ENCODE measurements at places on chromosomes 3 and 15.

DNA sequence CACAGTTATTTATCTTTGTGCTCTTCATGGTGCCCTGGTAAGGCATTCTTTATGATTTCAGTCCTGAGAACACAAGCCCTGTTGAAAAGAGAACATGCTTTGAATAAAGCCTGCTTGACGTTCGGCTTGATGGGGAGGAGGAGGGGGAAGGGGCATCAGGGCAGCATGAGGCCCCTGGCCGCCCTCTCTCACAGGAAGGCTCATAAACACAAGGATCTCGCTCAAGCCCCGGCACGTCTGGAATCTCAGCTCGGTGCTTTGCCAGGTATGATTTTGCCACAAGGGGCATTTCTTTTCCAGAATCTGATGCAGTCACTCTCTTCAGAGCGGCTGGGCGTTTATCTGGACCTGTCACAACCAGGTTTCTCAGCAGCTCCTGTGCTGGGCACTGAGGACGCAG lies 129.4 kb downstream of the DNAJB8 start:
- DNase-seq, result no peak

DNA sequence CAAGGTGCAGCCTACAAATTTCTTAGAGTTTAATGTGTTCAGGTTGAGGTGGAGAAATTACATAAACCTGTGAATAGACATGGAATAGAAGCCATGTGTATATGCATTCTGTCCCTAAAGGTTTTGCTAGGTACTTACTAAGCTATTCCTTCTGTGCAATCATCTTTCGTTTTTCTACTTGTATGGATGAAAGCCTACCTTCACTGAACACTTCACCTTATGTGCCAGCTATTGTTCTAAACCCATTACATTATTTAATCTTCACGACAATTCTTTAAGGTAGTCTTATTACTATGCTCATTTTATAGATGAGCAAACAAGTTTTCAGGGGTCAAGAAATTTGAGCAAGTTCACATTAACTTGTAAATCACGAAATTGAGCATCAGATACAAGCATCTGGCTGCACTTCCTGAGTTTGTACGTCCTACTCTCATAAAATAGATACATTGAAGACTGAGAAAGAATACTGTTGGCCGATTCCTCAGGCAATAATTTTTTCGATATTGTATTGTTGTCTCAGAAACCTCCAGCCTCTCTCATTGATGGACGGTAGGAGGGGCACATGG lies 635 bp upstream of the RCN2 start:
- no peak for DNase-seq

DNA sequence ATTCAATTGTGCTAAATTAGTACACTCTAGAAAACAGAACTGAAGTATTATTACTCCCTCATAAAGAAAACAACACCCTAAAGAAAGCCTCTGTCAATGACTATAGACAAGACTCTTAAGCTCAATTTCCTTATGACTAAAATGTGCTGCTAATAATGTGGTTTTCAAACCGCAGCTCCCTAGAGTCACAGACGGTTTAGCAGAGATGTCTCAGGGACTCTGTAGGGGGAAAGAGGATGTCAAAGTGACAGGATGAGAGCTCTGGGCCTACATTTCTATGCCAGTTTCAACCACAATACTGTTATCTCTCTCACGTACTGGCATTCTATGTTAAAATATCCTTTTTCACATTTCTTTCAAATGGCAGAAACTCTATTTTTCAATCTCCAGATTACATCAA lies 37.6 kb upstream of the WDR49 start:
- DNase-seq, result no peak

GRCh38 chr3:117019082-117019713 lies 309.6 kb downstream of the TUSC7 start:
- no peak for DNase-seq

- no peak for DNase-seq
Measured at GRCh38 chr15:70853973-70854665, at the start of gene LARP6. Gene LARP6, minus strand, starts transcription at chr15:70854157. Its CDS starts 69 bp downstream, at chr15:70854088.

GRCh38 chr15:37891766-37892368 lies 42.6 kb upstream of the TMCO5A start:
- no peak for DNase-seq

- DNase-seq, result no peak
Measured at GRCh38 chr3:55191911-55192775, 264.3 kb upstream of the LRTM1 start.

- no peak for DNase-seq
Measured at GRCh38 chr3:142274908-142275307, 49.5 kb upstream of the GK5 start.

GRCh38 chr3:10546820-10547263 lies 41.5 kb upstream of the ATP2B2 start:
- DNase-seq, result no peak

DNA sequence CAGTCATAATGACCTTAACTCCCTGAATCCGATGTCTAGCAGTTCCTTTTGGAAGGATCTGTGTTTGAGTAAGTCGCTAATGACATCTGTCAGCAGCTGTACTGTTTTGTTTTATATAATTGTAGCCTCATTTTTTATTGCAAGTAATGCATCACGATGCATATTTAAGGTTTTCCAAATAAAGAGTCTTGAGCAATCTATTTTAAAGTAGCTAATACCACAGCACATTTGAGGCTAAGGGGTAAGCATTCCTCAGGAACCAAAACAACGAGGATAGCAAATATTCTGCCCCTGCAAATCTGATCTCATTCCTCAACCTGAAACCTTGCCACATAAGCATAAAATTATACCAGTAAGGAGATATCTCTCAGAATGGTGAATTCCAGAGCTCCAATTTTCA lies 98.7 kb downstream of the TBC1D5 start:
- no peak for DNase-seq

DNA sequence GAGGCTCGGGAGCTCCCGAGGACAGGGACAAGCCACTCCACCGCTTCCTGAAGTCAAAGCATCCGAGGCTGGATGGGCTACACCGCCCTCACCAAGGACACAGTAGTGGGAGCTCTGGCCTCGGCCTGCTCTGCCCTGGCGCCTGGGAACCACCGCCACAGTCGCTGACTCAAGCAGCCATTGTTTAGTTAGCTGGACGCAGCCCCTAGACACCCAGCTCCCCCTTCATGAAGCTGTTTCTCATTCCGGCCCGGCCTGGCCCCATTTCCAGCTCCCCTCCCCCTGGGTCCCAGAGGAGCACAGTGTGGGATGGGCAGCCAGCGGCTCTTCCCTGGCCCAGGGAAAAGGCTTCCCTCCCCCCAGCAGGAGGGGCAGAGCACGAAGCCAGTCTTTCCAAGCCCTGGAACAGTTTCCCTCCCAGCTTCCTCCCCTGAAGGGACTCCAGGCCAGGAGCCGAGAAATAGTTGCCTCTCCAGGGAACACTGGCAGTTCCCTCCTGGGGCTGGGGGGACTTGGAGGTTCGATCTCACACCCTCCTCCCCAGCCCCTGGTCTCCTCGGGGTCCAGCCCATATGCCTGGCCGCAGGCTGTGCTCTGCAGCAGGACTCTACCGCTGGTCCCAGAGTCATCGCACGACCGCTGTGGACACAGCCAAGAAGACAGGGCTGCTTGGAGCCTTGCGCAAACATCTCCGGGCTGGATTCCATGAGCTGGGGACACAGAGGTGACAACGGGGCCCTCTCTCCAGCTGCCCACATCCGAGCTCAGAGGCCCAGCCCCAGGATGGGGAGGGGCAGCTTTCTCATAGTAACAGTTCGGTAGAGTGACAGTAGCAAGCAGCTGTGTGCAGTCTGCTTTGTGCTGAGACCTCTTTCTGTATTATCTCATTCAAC lies 10.0 kb downstream of the PLXND1 start:
- no peak for DNase-seq

GRCh38 chr3:46417841-46418611 lies 11.0 kb downstream of the CCRL2 start:
- DNase-seq, result no peak

DNA sequence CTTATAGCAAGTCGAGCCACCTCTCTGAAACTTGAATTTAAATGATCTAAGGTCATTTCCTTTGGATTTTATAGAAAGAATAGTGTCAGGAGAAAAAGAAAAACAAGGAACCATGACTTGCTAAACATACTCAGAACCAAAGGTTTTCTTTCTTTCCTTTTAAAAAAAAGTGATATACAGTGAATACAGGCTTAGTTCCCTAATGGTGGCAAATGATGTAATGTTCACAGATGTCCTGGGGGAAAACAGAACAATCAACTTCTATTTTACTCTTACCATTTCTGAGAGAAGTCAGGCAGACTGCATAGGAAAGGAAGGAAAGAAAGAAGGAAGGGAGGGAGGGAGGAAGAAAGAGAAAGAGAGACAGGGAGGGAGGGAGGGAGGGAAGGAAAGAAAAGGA lies 56.5 kb downstream of the ST6GAL1 start:
- no peak for DNase-seq

GRCh38 chr3:110381992-110382391 lies 689.6 kb upstream of the NECTIN3 start:
- no peak for DNase-seq

DNA sequence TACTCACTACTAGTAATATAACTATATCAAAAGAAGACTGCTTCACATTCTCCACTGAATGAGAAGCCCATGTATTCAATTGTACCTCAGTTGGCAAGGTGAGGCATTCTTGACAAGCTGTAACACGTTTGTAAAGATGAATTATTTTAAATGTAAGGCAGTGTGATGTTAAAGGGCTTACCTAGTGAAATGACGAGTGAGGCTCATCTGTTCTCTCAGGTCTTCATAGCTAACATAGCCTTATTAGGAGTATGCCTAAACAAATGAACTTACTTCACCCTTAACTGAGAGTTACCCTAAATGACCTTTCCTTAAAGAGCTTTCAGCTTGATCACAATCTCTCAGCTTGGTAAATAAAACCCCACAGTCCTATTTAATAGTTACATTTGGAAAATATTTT lies 127.3 kb downstream of the FEZF2 start:
- no peak for DNase-seq

DNA sequence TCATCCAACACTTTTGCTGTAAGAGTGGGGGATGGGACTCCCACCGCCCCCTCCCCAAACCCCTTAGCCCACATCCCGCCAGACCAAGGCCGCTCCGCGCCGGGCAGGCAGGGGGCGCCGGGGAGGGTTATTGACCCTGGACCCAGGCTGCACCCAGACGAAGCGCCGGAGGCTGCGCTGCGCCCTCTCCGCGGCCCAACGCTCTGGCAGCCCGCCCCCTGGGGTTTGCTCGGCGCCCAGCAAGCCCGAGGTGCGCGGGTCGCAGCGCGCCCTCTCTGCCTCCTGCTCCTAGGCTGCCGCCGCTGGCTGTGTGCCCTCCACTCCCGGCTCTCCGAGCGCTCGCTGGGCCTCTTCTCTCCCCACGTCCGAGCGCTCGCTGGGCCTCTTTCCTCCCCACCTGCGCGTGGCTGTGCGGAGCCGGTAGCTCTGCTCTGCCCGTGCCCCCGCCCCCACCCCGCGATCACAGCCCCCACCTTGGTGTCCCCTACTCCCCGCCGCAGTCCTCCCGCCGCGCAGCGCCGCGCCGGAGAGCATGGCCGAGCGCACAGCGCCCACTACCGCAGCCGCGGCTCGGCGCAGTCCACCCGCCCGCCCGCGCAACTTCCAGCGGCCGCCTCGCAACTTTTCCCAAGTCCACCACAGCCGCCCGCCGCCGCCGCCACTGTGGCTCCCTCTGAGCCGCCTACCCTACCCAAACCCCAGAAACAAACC lies 1.2 kb downstream of the MECOM start:
- DNase-seq, result no peak

- DNase-seq, result no peak
Measured at GRCh38 chr15:34673241-34673640, 81.6 kb downstream of the GJD2 start.
